ENCODE measurements at places on chromosomes 11 and 22.
A peak's percentile ranks its signal among the peaks of the same experiment; 100 is the strongest.

DNA sequence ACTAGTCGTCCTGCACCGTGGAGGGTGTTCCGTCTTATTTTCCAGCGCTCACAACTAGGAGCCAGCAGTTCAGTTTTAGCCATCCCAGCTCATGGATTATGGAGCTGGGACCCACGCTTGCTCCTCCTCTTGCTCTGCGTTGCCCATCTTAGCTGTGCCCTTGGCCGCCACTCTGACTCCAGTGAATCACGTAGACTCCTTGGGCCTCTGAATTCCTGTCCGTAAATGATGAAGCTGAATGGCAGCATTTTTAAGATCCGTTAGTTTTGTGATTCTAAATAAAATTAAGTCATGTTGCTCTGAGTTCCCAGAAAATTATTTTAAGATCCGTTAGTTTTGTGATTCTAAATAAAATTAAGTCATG, 23.8 kb downstream of the BCR start:
- no peak for DNase-seq

- no peak for DNase-seq
Observed at GRCh38 chr11:12689029-12689755, 15.0 kb downstream of the TEAD1 start.

GRCh38 chr22:37823134-37823985, at the start of gene GALR3:
Gene GALR3 (plus strand): TSS chr22:37823382. CDS start chr22:37823407, 25 bp downstream.
- no peak for DNase-seq

- peak; percentile 2 for DNase-seq
Observed at GRCh38 chr11:15577519-15577918, 462.8 kb downstream of the INSC start.

DNA sequence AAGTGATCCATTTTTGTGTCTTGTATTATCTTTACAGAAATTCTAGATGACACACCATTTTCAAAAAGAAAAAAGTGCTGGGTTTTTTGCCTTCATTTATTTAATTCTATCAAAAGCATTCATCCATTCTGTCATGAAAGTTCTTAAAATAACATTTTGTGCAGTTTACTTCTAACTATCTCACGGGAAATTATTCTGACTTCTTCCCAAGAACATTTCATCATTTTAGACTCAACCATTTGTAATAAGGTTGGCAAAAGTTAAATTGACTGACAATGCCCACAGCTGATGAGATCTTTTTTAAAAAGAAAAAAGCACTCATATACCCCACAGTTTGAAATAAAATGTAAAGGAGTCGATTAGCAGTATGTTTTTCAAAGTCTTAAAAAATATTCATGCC, 68.5 kb downstream of the SBF2 start:
- DNase-seq, result no peak

- no peak for DNase-seq
Observed at GRCh38 chr22:45882881-45883810, 93.8 kb downstream of the WNT7B start.

DNA sequence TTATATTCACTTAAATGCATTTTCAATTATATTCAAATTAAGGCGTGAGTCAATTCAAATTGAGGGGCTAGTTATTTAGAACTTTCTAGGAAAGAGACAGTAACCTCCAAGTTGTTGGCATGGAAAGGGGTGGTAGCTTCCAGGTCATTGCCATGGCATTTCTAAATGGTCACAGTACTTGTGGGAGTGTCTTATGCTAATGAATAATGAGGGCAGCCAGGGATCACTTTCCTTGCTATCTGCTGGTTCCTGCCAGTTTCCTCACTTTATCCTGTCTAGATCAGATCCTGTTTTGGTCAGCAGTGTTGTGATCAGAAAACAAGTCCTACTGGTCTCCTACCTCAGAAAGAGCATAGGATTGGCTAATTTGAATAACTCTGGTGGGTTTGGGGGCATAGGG, 21.8 kb upstream of the RNASEH2C start:
- DNase-seq, result no peak

- no peak for DNase-seq
Observed at GRCh38 chr11:115391598-115391997, 112.6 kb downstream of the CADM1 start.

DNA sequence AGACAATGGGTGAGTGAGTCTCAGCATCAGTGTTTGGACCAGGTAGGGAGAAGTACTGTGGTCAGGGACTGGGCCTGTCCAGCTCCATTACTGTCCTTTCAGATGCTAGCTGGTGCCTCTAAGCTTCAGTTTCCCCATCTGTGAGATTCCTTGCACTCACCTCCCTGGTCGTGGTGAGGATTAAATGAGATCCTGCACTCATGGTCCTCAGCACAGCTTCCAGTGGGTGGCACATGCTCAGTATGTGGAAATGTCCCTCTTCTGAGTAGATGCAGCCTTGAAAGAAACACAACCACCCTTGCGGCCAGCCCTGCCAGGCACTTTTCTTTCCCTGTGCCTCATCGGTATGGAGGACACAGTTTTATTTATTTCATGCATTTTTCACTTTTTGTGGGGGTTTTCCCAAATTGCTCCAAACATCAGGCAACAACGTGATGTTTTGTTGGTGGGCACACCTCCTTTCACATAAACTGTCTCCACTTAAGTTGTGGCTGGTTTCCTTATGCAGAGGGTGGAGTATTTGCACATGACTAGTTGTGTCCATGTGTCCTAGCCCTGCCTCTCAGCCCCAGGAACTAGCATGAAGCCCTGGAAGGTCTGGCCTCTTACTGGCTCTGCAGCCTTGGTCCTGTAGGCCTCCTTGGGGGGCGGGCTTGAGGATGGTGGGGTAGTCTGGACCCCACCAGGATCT, 1.1 kb downstream of the LZTR1 start:
- DNase-seq, result no peak

DNA sequence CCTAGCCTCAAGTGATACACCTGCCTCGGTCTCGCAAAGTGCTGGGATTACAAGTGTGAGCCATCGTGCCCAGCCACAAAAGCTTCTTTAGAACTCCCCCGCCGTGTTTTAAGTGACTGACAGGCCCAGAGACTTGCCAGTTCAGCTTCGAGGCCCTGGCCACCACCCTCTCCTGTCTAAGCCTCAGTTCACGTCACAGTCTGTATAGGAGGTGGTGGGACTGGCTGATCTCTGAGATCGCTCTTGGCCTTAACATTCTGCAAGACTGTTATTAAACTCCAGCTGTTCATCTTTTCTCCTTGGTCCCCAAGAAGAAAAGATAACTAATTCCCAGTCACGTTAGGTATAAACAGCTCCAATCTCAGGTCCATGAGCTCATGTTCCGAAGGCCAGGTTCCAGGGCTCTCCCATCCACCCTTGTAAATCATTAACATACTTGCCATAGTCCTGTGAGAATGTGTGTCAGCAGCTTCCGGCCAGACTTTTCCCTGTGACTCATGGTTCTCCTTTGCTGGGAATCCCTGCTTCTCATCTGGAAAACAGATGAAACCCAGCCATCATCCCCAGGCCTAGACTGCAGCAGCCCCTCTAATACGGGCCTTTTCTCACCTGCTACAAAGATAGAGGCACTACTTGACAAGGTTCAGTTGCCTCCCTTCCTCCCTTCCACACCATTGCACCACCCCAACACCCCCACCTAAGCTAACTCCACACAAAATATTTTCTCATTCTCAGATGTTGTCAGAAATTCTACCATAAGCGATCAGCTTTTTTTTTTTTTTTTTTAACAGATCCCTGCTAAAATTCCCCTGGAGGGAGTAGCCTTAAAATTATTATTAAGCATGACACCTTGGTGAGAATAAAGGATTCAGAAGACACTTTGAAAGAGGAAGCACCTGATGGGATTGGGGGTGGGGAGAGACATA, 5.6 kb upstream of the KIAA0930 start:
- DNase-seq, result no peak

DNA sequence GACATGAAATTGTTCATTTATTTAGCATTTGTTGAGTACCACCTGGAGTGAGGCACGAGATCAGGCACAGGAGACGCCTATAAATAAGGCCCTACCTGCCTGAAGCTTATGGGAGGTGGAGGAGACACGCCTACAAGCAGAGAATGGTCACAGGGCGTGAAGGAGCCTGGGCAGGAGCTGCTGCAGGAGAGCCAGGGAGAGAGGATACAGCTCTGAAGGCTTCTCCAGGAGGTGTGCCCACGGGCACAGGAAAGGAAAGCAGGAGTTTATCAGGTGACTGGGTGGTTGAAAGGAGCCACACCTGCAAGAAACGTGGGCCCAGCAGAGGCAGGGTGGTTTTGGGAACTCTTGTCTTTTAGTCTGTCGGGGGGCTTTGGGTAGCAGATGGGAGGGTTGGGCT, 70.3 kb downstream of the BMAL1 start:
- DNase-seq, result no peak

DNA sequence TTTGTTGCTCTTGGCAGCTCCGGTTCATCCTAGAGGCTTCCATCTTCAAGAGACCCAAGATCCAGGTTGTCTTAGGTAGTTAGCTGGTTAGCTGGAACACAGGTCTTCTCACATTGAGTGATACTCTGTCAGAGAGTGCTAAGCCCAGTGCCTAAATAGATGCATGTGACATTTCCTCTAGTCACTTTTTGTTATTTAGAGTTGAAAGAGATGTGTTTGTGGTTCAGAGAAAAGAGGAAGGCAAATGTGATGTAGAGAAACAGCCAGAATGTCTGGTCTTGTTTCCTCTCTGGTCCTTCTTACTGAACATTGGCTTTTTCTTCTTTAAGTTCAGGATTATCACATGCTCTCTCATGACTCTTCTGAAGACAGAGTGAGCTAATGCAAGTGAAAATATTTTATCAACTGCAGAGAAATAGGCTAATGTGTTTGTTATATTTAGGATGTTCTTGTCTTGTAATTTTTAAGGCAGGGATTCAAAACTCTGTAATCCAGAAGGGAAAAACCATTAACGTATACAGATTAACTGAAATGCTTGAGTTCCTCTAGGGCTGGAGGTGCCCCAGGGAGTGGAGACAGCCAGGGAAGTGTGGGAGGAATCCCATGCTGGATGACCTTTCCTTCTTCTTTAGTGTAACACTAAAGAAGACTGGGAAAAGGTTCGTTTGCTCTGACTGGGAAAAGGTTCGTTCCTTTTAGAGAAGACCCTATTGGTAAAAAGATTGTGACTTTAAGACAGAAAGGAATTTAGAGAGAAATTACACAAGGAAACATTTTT, 75.4 kb downstream of the SWAP70 start:
- DNase-seq, result no peak

DNA sequence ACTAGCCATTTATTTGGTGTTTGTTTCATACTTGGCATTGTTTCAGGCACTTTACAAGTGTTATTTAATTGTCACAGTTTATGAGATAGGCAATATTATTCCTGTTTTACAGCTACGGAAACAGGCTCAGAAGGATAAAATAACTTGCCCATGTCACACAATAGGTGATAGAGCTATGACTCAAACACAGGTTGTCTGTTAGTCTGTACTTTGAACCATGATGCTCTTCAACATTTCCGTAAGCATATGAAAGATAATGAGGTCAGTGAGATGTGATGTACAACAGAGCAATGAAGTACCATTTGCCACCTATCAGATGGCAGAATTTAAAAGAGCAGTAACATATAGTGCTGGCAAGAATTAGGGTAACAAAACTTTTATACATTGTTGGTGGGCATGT, 15.3 kb downstream of the TUG1 start:
- no peak for DNase-seq

GRCh38 chr11:78171951-78172350, 16.5 kb downstream of the KCTD21 start:
- DNase-seq, result no peak

DNA sequence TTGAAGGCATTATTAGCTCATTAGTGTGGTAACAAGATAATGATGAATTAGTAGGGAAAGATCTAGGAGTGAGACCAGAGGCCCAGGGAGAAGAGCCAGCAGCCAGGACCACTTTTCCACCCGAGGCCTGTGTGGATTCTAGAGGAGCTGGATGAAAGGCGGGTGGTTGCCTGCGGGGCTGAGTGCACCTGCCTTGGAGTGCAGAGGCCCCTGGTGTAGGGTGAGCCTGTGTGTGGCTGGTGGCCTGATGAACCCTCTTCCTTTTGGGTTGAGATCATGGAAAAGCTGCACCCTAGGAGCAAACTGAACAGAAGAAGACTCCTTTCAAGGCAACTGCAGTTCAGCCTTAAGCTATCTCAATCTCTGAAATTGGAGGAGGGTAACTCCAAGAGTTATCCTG, 5.9 kb upstream of the TP53AIP1 start:
- no peak for DNase-seq

GRCh38 chr11:21810650-21811049, 382.2 kb upstream of the ANO5 start:
- no peak for DNase-seq

DNA sequence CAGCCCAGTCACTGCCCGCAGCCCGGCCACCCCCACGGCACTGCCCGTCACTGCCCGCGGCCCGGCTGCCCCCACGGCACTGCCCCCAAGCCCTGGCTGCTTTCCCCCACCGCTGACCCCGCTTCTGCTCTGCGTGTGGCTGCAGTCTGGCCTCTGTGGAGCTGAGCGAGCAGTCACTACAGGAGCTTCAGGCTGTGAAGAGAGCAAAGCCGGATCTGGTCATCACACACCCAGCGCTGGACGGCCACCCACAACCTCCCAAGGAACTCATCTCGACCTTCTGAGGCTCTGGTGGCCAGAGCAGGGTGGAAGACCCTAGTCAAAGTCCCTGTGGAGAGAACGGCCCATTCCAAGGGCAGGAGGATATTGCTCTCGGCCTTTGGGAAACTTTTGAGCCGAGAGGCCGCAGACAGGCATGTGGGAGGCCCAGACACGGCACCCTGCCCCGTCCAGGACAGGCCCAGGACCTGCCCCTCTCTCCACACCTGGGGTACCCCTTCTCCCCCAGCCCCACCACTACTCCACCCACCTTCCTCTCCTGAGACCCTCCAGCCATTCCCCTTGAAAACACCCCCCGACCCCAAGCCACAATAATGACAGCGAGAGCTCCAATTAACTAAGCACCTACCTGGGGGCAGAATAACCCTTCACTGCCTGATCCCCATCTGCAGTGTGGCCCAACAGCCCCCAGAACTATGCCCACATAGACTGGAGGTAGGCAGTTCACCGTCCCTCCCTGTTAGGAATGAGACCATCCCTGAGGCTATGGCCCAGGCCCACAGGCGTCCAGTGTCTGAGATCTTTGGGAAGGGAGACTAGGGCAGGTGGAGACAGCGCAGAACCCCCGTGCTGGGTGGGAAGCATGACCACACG, 3.7 kb upstream of the PGGHG start:
- DNase-seq, result no peak

DNA sequence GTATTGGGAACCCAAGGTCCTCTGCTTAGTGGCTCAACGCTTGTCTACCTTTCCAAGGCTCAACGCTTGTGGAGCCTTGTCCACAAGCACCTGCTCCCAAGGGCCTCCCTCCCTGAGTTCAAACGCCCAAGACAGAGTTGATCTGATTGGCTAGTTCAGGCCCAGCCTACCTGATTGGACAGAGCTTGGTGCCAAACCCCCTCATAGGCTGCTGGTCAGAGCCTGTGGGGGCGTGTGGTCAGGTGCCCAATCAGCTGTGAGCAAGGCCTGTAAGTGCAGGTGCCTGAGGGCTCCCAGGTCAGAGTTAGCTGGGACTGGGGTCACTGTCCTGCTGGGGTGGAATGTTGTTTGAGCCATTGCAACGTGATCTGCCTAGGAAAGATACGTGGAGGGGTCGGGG, 16.9 kb upstream of the TMPRSS6 start:
- peak; percentile 33 for DNase-seq

GRCh38 chr11:92978271-92979111, 9.0 kb downstream of the MTNR1B start:
- DNase-seq, result no peak

- no peak for DNase-seq
Observed at GRCh38 chr22:27111796-27112672, 454.6 kb downstream of the MIAT start.
